B cell (primary cell): ENCODE measurements at places on chromosomes 7 and 10.

DNA sequence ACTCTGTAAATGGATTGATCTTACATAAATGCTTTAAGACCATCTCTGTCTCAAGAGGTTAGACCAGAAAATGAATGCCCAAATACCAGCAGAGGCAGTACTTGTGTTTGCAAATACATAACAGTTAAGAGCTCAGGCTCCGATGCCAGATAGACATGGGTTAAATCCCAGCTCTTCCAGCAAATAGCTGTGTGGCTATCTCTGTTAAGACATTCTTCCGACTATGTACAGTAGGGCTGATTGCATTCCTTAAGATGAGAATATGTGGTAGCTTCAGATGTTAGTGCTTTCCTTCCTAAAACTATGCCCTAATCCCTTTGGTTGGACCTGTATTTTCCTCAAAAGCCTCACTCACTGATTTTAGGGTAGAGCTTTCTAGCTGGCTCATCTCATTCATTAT lies 2.2 kb downstream of the IDE start:
- DNase-seq, result no peak

DNA sequence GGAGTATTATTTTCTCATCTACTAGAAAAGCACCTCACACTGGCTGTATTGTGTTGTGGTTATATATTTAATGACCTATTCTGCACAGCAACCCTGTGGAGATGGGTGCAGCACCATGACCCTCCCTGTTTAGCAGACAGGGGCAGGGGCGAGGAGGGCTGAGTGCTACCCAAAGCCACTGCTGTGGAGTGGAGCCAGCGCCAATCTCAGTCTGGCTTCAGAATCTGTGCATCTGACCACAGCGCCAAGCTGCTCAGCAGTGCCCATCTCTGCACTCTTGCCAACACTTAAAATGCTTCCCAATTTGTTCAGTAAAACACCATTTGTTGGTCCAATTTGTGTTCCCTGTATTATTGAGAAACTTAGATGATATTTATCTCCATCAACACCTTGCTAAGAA lies 239.1 kb downstream of the ZMYND11 start:
- no peak for DNase-seq

- no peak for DNase-seq
Measured at GRCh38 chr10:30056281-30056680, 3.1 kb downstream of the JCAD start.

- no peak for DNase-seq
Measured at GRCh38 chr10:34137201-34137600, 677.9 kb downstream of the PARD3 start.

GRCh38 chr10:106836933-106837663 lies 327.4 kb downstream of the SORCS1 start:
- no peak for DNase-seq

DNA sequence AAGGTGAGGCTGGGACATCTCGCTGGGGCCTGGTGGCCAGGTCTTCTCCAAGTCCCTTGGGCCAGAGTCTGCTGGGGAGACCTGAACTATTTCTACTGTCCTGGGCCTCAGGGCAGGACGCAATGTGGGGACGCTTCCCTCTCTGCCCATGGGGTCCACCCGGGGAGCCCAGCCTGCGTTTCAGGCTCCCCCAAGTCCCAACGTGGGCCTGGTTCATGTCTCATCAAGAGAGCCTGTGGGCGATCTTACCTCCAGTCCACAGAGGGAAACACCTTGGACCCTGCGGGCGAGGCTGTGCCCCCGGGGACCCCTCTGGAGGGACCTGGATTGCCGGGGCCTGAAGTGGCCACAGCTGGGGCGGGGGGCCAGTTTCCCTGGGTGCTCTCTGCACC lies 91.7 kb downstream of the DNAJB6 start:
- no peak for DNase-seq

DNA sequence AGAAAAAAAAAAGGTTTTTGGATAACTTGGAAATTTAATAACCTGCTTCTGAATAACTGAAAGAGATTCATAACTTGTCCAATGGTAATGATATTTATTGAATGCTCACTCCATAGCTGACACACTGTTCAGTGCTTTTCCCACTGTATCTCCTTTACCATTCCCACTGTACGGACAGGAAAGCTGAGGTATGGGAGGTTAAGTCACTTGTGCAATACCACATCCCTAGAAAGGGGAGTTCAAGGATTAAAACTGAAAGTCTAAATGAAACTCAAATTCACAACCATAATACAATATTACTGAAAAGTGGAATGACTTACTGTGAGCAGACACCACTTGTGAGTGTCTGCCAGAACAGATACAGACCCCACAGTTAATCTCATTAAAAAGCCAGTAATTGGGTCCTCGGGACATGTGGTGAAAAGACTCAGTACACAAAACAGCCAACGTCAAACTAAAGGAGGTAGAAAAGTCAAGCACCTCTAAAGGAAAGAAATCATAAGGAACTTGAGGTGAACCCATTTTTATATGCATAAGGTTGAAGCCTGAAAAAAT lies 13.8 kb upstream of the RHOBTB1 start:
- no peak for DNase-seq

- DNase-seq, result no peak
Measured at GRCh38 chr7:105776986-105777910, 99.2 kb downstream of the ATXN7L1 start.

DNA sequence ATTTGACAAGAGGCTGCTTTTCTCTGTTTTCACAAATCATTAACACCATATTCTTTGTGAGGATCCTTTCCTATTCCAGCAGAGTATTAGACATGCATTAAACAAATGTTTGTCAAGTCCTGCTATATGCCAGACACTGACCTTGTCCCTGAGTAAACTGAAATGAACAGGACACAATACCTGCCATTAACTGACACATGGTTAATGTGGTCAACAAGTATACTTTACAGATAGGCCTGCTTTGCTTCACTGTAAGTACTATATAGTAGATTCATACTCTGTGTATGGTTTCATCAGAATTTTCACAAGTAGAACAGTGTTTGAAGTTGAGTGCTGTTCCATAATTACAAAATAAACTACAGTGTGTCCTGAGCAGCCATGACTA lies 5.9 kb downstream of the TNKS2 start:
- DNase-seq, result no peak

- no peak for DNase-seq
Measured at GRCh38 chr7:22628112-22628511, 98.9 kb upstream of the IL6 start.
